Retinal pigment epithelial cell (primary cell): ENCODE measurements at places on chromosomes 6 and 20.

- DNase-seq: no peak
These were observed 5.5 kb downstream of the DNAJC5 start for GRCh38 chr20:63900413-63900812.

- DNase-seq: peak; percentile 36
These were observed 221.7 kb upstream of the HTR1E start for GRCh38 chr6:86715676-86716075.

- DNase-seq: no peak
These were observed 128.4 kb downstream of the SYCP2 start for GRCh38 chr20:59804871-59805665.

DNA sequence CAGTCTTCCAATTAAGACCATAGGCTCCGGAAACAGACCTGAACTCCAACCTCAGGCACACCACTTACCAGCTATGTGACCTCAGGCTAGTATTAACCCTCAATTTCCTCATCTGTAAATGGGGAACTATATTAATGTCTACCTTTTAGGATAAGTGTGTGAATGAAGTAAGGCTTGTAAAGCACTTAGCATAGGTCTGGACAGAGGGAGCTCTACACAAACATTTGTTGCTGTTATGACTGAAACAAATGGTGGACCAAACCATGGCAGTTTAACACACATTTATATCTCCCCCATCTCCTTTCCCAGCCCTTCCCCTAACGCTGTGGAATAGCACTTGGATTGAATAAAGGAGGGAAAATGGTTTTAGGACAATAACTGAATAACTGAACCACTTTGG lies 48.7 kb downstream of the TSHZ2 start:
- DNase-seq: no peak

DNA sequence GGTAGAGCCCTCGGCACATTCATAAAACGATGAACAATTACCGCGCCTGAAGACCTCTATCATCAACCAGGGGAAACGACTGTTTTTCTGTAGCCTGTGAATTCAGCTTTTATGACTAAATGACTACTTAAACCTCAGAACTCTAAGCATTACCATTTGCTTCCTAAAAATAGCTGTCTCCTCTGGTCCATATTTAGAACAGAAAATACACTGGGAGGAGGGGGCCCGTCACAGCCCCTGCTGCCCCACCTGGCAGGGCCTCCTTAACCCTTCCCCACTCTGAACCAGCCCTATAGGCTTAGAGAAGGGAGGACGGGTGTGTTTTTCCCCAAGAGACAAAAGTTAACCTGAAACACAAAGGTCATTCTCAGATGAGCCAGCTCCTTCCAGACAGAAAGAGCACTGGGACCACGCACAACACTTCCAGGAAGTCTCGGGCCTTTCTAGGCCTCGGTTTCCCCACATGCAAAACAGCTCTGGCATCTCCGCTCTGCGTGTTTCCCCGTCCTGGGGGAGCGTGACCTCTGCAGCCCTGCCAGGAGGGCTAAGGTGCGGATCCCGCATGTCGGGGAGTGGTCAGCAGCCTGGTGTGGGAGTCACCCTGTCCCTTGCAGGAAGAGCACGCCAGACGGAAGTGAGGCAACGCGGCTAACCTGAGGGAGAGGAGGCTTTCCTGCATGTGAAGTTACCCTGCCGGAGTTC lies 193.9 kb downstream of the DLL1 start:
- no peak for DNase-seq

GRCh38 chr6:118931436-118931835 lies 3.5 kb downstream of the MCM9 start:
- DNase-seq: no peak

DNA sequence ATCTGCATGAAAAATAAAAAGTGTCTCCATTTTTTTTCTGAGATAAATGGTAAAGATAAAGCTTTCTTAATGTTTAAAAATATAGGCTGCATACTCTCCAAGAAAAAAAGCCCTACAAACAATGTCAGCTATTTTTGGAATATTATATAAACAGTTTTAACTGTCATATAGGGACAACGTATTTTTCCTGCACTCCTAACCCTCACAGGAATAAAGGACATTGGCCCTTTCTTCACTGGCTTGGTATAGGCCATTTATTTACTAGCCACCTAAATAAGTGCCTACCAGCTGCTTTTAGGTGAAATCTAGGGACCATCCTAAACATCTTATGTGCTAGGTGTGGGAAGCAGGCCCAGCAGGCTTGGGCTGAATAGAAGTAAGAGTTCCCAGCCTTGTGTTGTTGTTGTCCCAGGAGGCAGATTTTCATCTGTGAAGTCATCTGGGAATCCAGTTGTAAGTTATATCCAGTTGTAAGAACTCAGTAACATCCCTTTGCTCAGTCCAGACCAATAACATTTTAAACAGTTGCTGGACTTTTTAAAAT lies 21.3 kb downstream of the FOXO3 start:
- no peak for DNase-seq

DNA sequence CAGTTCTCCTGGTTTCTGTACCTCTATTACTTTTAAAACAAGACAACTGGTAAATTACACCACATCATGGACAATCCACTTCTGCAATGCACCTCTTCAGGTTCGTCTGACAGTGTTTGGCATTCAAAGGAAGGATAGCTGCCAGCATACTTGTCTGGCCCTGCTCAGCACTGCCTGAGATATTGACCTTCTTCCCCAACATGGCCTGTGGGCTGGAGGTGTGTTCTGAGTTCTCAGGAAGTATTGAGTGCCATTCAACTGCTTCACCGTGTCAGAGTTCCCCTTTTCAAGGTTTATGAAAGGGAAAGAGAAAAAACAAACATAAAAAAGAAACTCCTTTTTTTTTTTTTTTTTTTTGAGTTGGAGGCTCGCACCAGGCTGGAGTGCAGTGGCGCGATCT lies 267.9 kb upstream of the SASH1 start:
- no peak for DNase-seq

- no peak for DNase-seq
These were observed 2.0 kb downstream of the ATXN1 start for GRCh38 chr6:16759181-16759645.

GRCh38 chr20:19649041-19649440 lies 109.0 kb upstream of the RIN2 start:
- no peak for DNase-seq

GRCh38 chr6:48883116-48883515 lies 579.9 kb downstream of the MMUT start:
- no peak for DNase-seq

- no peak for DNase-seq
These were observed 117.3 kb downstream of the MAP3K4 start for GRCh38 chr6:161108916-161109315.

GRCh38 chr6:158625881-158626305 lies 18.6 kb downstream of the DYNLT1 start:
- DNase-seq: no peak

DNA sequence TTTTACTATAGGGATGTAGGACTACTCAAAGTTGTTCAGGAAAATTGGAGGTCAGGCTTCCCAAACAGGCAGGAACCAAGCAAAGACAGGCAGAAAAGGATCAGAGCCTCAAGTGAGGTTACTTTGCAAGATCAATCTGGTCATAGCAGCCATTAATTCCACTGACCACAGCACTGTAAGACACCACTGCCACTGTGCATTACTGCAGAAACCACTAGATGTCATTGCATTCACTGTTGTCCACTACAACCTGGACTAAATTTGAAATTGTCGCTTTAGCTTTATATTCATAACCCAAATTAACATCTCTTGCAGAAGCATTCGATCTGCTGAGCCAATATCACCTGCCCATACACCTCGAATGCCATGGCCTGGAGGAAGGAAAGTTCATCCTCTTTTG lies 126.9 kb upstream of the UFL1 start:
- DNase-seq: no peak

DNA sequence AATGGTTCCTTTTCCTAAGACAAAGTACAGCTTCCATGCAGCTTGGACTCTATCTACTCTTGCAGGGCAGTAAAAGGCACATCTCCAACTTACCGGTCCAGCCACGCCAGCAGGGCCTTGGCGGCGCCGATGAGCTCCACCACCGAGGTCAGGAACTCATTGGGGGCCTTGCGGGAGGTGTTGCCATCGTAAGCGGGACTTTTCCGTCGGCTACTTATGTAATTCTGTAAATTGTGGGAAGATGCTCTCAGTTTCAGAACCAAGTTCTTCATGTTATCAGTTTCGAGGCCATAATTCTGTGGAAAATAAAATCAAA lies 68.5 kb downstream of the CNKSR3 start:
- DNase-seq: no peak

DNA sequence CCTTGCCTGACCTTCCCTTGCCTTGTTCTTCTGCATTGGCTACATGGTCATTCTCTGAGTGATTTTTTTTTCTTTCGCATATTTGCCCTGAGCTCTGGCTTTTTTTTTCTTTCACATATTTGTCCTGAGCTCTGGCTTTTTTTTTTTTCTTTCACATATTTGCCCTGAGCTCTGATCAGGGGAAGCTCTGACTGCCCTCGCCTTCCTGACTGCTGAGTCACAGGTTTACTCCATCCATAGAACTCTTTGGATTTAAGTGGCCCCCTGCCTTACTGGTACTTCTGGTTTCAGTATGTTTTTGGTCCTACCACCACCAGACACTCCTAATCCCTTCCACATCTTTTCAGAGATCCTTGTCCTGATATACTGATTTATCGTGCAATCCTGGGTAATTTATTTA lies 201.1 kb downstream of the OGFRL1 start:
- DNase-seq: peak; percentile 94

GRCh38 chr6:108875161-108875555 lies 26.9 kb downstream of the ARMC2 start:
- DNase-seq: no peak

- peak; percentile 15 for DNase-seq
These were observed 130.6 kb upstream of the C6orf118 start for GRCh38 chr6:165439928-165440554.

DNA sequence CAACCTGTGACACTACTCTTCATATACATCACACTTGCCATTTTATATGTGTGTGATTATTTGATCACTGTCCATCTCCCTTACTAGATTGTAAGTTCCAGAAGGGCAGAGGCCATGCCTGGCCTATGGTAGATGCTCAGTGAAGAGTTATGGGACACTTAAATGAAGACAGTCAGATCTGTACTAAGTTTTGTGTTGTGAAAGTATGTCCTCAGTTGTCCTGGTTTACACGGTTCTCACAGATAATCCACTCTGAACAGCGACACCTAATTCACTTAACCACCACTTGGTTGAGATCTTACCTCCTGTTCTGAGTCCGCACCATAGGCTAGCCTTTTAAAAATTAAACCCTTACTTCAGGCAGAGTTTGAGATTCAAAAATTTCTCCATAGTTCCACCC lies 434.1 kb upstream of the SOX4 start:
- no peak for DNase-seq

DNA sequence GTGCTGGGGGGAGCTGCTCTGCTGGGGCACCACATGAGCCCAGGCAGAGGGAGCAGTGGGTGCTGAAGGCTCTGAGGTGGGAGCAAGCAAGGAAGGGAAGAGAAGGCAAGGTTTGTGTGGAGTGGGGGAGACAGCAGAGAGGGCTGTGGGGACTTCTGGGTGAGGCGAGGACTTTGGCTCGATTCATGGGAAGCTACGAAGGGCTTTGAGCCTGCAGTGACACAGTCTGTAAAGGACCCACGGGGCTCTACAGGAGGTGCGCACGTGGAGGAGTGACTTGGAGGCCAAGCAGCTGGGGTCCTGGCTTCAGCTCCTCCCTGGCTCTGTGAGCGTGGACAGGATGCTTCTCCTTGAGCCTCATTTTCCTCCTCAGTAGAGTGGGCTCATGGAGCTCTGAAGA lies 29.1 kb upstream of the CSNK2A1 start:
- no peak for DNase-seq

DNA sequence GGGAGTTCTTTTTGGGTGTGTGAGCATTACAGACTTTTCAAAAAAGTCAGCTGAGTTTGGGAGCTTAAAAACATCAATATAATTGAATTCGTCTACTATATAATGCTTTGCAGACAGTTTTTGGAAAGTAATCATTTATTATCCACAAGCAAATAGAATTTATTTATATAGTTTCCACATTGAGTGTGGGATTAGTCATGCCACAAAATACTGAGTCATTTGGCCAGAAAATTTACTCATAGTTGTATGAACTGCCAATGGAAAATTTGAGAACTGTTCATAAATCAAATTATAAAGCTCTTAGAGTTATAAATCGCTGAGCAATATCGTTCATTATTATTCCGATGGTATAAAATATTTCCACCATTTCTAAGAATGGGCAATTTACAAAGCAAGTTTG lies 5.0 kb downstream of the BEND6 start:
- no peak for DNase-seq

GRCh38 chr20:36855241-36855657 lies 20.7 kb upstream of the TLDC2 start:
- DNase-seq: no peak

- no peak for DNase-seq
These were observed 145.7 kb downstream of the WDR27 start for GRCh38 chr6:169555971-169556617.

- DNase-seq: no peak
These were observed 100.4 kb downstream of the CD83 start for GRCh38 chr6:14217728-14218518.

GRCh38 chr20:9646375-9646774 lies 132.0 kb downstream of the LAMP5 start:
- no peak for DNase-seq

DNA sequence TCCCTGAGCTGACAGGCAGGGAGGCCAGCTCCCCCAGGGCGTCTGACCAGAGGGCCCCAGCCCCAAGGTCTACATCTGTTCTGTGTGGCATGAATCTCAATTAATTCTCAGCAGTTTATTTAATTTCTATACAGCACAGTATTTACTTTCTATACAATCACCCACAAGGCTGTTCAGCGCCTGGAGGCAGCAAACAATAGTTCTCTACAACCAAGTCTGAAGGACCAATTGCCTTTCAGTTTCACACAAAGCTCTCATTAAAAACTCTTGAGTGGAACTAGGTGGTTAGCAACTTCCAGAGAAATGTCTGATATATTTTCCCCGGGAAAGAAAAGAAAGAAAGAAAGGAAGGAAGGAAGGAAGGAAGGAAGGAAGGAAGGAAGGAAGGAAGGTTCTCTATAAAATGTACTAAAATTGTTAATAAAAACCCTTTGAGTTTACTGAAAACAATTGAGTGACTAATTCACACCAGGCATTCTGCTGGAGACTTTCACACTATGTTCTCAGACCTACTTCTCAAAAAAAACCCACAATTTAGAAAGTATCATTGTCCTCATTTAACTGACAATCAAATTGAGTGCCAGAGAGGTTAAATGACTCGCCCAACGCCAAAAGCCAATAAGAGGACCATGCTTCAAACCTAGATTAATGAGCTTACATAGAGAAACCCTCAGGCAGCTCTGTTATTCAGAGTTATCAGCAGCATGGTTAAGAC lies 62.5 kb downstream of the METTL24 start:
- no peak for DNase-seq

DNA sequence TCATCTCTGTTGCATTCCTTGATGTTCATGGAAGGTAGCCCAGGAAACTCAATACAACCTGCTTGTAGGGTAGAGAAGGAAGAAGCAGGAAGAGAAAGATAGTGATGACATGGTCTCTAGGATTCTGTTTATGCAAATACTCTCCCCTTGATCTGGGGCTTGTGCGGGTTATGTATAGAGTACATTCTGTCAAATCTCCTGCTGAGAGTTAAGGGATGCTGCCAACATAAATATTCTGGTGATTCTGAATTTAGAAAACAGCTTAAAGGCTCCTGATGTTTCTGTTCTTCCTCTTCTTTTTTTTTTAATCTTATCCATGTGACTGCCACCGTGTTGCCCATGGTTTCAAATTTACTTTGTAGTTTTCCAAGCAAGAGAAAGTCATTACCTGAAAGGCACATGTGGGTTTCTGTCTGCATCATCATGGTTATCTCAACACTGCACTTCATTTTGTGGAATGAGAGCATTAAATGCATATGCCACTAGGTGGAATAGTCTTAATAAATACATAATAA lies 150.6 kb downstream of the RPS12 start:
- no peak for DNase-seq

- DNase-seq: no peak
These were observed 20.7 kb upstream of the PHACTR3 start for GRCh38 chr20:59583428-59584277.
